ENCODE measurements at places on chromosomes 16 and 17. TPM values are rescaled to one million over a fixed set of nuclear protein-coding genes. Genes with fewer than 3 reads are reported as not detected.

TMEM88 gene
- 16.3 TPM for total RNA-seq

HEATR3 gene
- 28.4 TPM for total RNA-seq

DNA sequence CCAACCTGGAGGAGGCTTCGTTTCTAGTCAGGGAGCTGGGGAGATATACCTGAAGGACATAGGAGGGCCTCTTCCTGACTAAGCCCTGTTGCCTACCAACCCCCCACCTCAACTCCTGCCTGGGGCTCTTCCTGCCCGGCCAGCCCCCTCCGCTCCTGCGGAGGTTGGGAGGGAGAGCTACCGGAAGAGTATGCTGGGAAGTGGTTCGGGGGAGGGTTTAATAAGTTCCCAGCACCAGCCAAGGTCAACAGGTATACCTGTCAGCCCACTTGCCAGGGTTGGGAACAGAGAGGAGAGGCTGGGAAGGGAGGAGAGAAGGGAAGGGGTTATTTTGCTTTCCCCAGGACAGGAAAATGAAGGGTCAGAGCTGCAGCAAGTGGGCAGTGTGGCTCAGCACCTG is 4.7 kb downstream of the PPP1R1B start:
- H3K36me3 ChIP-seq, result no peaks in the 10 kb centered on the region
- no peak overlapping the region for H3K27ac ChIP-seq
- H3K4me3 ChIP-seq, result no peak overlapping the region
- H3K4me1 ChIP-seq, result peaks cover 17% of the 10 kb centered on the region

TMEM231 gene
- 1.9 TPM for total RNA-seq

NSF gene
- 33.1 TPM for total RNA-seq

TBX6 gene
- 2.0 TPM for total RNA-seq

DNA sequence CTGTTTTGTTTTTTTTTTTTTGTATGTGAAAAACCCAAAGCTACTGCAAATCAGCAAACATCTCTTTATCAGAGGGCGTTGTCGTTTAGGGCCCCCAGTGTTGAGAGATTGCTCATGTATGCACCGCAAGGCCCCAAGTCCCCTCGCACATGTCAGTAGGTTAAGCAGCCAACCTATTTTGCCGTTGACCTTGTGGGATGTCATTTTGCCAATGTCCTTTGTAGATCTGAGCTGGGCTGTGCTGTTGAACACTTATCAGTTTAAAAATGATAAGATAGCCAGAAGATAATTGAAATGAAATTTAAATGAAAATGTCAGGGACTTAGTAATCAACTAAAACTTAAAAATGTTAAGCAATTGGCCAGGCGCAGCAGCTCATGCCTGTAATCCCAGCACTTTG is 26.2 kb downstream of the ARSG start:
- H3K4me1 ChIP-seq, result peaks cover 9% of the 10 kb centered on the region
- no peak for DNase-seq
- no peaks in the 10 kb centered on the region for H3K27me3 ChIP-seq
- H3K36me3 ChIP-seq, result no peaks in the 10 kb centered on the region

DNA sequence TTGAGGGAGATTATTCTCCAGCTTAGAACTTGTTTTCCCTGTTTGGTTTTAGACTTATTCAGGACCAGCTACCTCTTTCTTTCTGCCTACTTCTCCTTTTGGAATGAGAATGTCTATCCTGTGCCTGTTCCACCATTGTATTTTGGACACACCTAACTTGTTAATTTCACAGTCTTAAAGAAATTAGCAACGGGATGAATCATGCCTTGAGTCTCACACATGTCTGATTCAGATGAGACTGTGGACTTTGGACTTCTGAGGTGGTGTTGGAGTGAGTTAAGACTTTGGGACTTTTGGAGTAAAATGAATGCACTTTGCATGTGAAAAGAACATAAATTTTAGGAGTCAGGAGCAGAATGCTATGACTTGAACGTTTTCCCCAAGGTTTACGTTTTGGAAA is 581.4 kb downstream of the CDH11 start:
- H3K27ac ChIP-seq, result no peak overlapping the region
- no peaks in the 10 kb centered on the region for H3K4me1 ChIP-seq
- DNase-seq, result no peak
- no peak overlapping the region for H3K4me3 ChIP-seq
- H3K27me3 ChIP-seq, result no peaks in the 10 kb centered on the region

DNA sequence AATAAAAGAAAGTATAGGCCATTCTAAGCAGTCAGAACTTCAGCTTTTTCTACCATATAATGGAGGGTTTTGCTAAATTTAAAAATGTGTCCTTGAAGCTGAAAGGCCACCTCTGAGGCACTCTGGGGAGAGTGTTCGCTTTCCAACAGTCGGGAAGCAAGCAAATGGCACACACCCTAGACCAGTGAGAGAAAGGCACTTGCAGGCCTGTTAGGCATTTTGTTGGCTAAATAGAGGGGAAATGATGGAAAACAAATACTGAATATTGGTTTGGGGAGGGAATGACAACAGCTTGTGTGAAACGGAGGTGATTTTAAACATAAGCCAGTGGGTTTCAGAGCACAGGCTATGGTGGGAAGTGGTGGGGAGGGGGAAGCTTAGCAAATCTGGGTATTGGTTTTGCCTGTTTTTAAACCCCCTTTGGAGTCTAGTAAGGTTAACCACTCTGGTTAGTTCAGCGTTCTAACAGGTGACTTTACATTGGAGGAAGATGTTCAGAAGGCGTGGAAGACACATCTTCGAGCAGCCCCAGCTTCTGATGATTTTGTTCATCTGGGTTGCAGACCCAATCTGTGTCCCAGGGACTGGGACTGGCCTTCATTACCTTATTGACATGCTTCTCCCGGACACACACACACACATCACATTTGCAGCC is 90.5 kb downstream of the PRKCA start:
- no peak overlapping the region for H3K27ac ChIP-seq
- peaks cover 3% of the 10 kb centered on the region for H3K36me3 ChIP-seq
- DNase-seq, result no peak

HCRT gene
- not detected for total RNA-seq

Measured in T-cell (primary cell).